ENCODE measurements at places on chromosomes 7 and 10. TPM values are rescaled to one million over a fixed set of nuclear protein-coding genes. Genes with fewer than 3 reads are reported as not detected.

Gene MAGI2
- total RNA-seq: 0.40 TPM

Gene MACC1
- total RNA-seq: not detected

Gene MARCHF5
- 34.5 TPM for total RNA-seq

Gene LLCFC1
- not detected for total RNA-seq

Gene AEBP1
- total RNA-seq: not detected

Gene SEMA4G
- 9.3 TPM for total RNA-seq

Gene FIGNL1
- total RNA-seq: 16.3 TPM

Gene VGF
- total RNA-seq: 12.8 TPM

Gene GIMAP7
- not detected for total RNA-seq

Gene WDR86
- total RNA-seq: 0.15 TPM

Gene C10orf90
- 3.7 TPM for total RNA-seq

Gene FAM13C
- total RNA-seq: 0.05 TPM

Gene MYH16
- total RNA-seq: 0.32 TPM

Gene TMEM273
- total RNA-seq: not detected

Gene CDK5
- total RNA-seq: 34.4 TPM

Gene ZNF680
- 1.2 TPM for total RNA-seq

Gene ASZ1
- total RNA-seq: not detected

Gene MKI67
- 58.9 TPM for total RNA-seq

Gene JCAD
- 11.2 TPM for total RNA-seq

Gene MRPS17
- 34.0 TPM for total RNA-seq
